ENCODE measurements at places on chromosomes 1 and 21. TPM values are rescaled to one million over a fixed set of nuclear protein-coding genes. Genes with fewer than 3 reads are reported as not detected.

IGFN1 gene
- total RNA-seq = not detected

CELA3A gene
- total RNA-seq = 4.1 TPM

RNU11 gene
- not detected for total RNA-seq

KHDC4 gene
- total RNA-seq = 30.7 TPM

CHIT1 gene
- total RNA-seq = 17.4 TPM

SLC6A17 gene
- not detected for total RNA-seq
